ENCODE measurements at places on chromosomes 3 and 15.

DNA sequence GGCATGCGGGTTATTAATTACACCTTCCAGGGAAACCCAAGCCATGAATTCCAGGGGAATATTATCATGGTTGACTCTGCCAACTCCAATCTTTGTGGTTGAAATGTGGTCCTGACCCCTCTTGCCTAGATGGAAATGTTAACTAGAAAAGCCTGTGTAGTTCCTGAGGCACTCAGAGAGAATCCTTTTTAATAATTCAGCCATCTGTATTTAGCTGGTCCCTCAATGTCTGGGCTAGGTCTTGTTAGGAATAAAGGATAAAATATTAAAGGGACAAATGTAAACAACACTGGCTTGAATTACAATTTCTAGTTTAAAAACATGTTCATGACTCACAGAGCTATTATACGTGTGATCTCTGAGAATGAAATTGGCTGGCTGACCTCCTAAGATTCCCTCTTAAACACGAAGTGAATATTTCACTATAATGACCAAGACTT is 435.2 kb upstream of the SUCLG2 start:
- DNase-seq = no peak

DNA sequence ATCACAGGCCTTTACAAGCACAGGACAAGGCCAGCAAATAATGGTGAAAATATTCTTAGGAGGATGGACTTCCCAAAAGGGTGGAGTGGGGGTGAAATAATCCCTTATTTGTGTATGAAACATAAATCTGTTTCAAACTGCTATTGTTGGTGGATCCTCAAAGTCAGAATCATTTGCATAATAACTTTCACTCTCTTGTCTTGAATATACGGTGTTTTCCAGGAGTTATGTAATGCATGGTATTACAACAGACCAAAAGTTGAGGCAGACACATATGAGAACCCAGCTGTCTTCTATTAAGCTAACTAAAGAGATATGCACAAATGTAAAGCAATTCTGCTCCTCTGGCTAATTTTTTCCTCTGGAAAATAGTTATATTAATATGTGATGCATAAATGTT is 57.7 kb downstream of the PRTG start:
- no peak for DNase-seq

- no peak for DNase-seq
These were observed 114.0 kb upstream of the OSTN start for GRCh38 chr3:191085091-191085490.

DNA sequence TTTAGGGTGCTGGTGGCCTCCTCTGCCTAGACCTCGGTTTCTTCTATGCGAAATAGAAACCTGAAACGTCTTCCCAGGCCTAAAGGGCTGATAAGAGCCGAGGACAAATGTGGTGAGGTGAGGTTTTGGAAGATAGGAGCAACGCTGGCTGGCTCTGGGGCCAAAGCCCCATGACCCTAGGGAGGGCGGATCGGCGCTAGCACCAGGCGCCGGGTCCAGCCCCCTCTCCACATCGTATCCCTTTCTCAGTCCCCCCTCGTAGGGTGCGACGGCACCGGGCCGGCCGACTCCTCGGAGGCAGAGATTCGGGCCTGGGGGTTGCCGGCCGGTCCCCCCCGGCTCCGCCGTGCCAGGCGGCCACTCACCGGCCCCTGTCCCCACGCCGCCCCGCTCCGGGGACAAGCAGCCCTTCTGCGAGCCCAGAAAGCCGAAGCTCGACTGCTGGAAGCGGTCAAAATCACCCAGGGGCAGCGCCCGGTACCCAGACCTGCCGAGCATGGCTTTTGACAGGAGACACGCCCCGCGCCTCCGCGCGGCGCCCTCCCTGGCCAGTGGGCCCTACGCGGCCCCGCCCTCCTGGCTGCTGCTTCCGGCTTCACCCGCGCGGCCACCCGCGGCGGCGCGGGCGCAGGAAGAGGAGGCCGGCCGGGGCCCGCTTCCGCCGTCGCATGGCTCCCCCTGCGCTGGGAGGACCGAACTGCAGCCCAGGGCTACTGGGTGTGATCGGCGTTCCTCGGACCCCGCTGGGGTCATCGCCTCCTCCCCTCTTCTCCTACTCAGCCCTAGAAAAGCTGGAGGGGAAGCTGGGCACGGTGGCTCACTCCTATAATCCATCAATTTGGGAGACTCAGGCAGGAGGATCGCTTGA is at the start of gene STOML1:
TSS of gene STOML1 (minus strand) at position 570 of the 868 bp plus-strand sequence. CDS start at position 498, 72 bp downstream.
- peak; percentile 90 for DNase-seq

GRCh38 chr3:104190681-104191080 is 1176.0 kb upstream of the ALCAM start:
- DNase-seq = no peak

GRCh38 chr3:180246688-180247195 is 210.0 kb upstream of the PEX5L start:
- DNase-seq = no peak

GRCh38 chr15:47439146-47440111 is 277.9 kb upstream of the SEMA6D start:
- DNase-seq = no peak

DNA sequence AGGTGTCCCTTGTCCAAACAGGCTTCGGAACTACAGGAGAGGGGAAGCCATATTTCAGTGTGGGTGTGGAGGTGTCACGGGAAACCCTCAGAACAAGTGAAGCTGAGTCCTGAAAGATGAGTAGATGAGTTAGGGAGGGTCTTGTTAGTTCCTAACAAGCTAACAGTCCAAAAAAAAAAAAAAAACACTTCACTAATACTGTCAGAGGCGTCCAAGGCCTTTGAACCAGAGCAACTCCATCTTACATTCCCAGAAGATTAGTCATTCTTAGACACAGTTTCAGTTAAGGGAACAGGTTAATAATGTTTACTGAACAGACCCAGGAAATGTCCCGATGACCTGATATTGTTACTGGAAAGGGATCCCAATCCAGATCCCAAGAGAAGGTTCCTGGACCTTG is 7.0 kb upstream of the ATP8B4 start:
- no peak for DNase-seq

DNA sequence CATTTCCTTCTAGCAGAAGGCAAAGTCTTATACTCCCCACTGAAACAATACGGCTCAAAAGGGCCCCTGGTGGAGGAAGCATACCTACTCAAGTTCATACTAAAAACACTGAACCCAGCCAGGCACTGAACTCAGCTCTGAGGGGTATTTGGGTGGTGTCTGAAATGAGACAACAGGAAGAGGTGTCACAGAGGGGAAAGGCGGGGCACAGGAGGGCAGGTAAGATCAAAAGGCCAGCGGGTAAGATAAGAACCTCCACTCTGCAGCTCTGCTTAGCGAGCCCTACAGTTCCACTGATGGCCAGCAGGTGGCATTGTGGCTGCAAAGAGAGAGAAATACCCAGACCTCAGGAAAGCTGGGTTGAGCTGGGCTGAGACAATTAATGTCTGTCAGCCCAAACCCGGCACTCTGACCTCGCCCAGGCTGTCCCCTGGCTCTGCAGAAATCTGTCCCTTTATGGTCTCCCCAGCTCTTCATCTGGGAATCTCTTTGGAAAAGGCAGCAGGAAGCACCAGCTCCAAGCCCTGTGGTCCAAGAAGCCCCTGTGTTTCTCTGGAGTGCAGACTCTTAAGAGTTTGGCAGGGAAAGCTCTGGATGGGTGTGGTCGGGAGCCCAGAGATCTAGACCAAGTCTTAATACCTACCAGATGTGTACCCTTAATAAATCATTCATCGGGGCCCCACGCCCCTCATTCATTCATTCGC is 8.4 kb downstream of the MFGE8 start:
- peak; percentile 96 for DNase-seq

- no peak for DNase-seq
These were observed 59.1 kb downstream of the SMAD6 start for GRCh38 chr15:66760968-66761725.

GRCh38 chr3:24271228-24271627 is 223.4 kb downstream of the THRB start:
- DNase-seq = no peak

DNA sequence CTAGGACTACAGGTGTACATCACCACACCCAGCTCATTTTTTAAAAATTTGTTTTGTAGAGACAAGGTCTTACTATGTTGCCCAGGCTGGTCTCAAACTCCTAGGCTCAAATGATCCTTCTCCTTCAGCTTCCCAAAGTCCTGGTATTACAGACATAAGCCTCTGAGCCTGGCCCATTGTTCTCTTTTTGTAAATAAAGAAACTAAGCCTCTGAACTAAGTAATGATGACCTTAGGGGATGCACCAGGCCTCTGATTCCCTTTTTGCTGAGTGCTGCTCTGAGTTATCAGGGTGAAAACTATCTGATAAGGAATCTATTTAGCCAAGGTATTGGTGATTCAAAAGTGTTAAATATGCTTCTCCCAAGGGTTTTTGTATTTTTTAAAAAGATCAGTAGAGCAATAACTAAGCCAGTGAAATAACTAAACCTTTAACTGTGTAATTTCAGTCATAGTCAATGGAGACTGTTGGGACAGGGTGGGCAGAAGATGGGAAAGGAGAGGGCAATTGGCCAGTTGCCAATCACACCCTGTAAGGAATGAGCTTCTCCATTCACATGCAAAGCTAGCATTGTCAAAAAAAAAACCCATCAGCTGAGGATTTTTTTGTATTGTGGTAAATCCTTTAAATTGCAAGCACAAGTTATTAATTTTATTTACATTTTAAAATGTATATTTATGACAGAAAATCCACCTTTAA is 194.8 kb upstream of the PFN2 start:
- DNase-seq = no peak

DNA sequence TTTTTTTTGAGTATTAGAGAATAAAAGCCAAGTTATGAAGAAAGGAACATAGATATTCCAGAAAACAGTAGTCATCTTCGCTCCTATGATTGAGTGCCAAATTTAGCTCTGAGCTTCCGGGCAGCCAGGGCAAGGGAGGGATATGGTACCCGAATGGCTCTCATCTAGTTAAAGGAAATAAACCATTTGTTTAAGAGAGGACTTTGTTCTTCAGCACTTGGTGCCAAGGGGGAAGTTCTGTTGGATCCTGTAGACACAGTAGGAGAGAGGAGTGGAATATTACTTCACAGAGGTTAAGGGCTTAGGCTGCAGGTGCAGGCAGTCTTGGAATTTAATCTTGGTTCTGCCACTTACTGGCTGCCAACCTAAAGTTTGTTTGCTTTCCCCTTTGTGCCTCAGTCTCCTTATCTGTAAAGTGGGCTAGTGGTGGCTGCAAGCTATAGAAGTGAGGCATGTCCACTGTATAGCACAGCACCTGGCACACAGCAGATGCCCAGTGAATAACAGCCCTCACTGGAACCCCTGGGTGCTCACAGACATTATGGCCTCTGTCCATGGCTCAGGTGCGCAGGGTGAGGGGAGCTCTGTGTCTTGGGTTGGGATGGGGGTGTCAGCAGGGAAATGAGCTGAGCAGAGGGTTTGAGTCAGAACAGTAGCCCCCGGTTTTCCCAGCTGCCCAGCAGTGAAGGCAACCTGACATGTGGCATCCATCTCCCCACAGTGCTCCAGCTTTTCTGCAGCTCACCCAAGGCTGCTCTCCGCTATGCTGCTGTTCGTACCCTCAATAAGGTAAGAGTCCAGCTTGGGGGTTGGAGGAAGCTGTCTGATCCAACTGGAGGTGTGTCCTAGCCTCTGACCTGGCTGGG is 10.4 kb downstream of the COPG1 start:
- no peak for DNase-seq

DNA sequence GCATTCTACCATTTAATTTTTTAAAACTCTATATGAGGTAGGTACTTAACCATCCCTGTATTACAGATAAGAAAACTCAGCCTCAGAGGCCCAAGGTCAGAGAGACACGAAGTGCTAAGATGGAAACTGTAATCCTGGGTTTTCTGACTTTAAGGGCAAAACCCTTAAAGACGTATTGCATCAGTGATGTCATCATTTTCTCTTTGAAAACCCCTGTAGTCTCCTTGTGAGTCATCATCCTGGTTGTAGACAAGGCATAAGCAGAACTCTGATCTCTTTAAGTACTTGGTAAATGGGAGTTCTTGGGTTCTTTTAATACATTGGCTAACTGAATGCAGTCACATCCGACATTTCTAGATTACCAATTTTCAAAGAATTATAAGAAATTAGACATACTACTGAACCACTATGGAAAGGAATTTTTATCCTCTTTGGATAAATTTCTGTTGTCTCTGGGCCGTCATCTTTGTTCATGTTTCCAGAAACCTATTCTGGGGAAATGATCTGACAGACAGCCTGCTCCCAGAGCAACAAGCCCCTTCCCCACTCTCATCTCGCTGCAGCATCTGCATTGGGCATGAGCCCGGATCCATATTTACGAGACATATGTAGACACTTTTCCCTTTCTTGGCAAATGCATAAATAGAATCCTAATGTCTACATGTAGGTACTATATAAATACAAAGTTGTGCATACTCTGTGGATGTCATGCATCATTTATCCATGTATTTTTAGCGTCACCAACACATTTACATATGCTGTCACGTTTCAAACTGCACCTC is 48.7 kb upstream of the MDFIC2 start:
- no peak for DNase-seq

DNA sequence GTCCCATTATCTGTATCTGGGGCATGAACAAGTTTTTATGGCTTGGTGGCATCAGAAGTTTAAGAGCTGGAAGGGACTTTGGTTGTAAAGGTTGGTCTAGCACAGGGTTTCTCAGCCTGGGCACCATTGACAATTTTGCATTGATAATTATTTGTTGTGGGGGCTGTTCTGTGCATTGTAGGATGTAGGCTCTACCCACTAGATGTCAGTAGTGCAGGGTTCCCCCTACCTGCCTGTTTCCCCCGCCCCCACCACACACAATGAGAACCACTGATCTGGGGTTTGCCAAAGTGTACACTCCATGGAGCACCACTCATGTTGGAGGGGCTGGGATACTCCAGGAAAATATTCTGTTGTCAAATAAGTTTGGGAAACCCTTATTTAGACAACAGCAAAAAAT is 42.7 kb downstream of the PLCL2 start:
- no peak for DNase-seq

- DNase-seq = no peak
These were observed 301.9 kb upstream of the AGTR1 start for GRCh38 chr3:148395821-148396220.

GRCh38 chr15:38073178-38073946 is 138.9 kb downstream of the TMCO5A start:
- no peak for DNase-seq

GRCh38 chr3:110904520-110904890 is 167.1 kb upstream of the NECTIN3 start:
- DNase-seq = no peak

DNA sequence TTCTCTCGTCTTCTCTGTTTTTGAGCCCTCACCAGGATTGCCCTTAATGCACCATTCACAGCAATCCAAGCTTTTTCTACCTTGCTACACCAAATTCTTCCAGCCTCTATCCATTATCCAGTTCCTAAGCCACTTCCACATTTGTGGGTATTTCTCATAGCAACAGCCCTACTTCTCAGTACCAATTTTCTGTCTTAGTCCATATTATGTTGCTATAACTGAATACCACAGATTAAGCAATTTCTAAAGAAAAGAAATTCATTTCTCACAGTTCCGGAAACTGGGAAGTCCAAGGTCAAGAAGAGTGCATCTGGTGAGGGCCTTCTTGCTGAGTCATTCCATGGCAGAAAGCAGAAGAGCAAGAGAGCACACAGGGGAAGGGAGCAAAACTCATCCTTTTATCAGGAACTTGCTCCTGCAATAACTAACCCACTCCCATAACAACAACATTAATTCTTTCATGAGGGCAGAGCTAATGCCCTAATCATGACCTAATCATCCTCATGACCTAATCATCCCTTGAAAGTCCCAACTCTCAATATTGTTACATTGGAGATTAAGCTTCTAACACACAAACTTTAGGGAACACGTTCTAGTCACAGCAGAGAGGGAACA is 9.7 kb upstream of the EIF1B start:
- no peak for DNase-seq

GRCh38 chr3:191391861-191392808 is 61.8 kb upstream of the UTS2B start:
- DNase-seq = no peak

- DNase-seq = no peak
These were observed 138.5 kb downstream of the ARPP21 start for GRCh38 chr3:35777563-35778554.

GRCh38 chr15:38687775-38688495 is 123.3 kb upstream of the RASGRP1 start:
- no peak for DNase-seq

All from activated CD4-positive, alpha-beta T cell treated with anti-CD3 and anti-CD28 coated beads, Interleukin-2, amount 50 U/mL, for 4 hours (primary cell).